ENCODE measurements at places on chromosomes 16 and 17.

- no peak for DNase-seq
Observed at GRCh38 chr17:5883775-5884665, 186.2 kb upstream of the WSCD1 start.

DNA sequence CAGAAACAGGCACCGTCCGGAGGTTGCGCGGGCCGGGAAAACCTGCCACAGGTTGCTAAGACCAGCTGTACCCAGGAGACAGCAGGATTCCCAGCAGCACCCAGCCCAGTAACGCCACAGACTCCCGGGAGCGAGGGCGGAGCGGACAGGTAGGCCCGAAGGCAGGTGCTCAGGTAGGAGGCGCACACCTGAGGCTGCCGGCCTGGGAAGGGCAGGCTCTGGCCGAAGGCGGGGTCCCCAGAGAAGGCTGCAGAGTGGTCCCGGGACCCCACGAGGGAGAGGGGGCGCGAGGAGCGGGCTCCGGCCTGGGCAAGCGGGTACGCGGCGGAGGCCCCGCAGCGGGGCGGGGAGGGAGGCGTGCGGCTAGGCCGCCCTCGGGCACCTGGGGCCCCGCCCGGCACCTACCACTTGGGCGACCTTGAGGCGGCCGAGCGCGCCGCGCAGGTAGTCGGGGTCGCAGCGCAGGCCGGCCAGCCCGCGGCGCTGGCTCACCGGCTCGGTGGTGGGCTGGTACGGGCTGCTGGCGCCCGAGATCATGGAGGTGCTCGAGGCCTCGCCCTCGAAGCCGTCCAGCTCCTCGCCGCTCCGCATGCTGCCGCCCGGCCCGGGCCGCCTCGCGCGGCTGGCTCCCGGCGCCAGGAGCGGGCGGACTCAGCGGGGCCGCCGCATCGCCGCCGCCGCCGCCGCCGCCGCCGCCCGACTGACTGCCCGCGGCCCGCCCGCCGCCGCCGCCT is 441 bp downstream of the CMTM4 start:
- no peak for DNase-seq

GRCh38 chr16:89444151-89444723 is 46.1 kb downstream of the ANKRD11 start:
- DNase-seq = no peak

GRCh38 chr16:7792346-7792745 is 459.7 kb downstream of the RBFOX1 start:
- no peak for DNase-seq

DNA sequence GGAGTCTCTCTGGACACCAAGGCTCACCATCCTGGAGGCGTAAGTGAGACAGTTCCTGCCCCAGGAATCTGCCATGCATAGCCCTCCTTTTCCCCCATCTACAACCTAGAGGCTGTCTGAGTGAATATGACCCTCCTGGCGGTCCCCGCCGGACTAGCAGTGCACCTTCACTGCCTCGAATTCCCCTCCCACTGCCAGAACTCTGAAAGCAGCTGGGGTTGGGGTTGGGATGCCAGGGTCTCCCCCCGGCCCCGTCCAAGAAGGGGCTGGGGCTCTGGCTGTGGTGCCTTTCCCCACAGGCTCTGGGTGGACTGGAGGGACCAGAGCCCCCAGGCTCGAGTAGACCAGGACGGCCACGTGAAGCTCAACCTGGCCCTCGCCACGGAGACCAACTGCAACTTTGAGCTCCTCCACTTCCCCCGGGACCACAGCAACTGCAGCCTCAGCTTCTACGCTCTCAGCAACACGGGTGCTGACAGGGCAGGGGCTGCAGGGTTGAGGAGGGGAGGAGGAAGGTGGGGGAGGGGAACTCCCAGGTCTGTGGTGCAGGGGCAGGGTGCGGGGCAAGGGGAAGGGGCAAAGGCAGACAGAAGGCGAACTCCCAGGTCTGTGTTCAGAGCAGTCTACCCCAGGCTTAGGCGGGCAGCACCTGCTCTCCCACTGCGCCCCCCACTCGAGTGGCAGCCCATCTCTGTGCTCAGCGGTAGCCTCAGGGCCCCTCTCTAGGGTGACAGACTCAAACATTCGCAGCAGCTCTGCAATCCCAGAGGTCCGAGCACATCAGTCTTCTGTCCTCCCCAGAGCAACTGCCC is 1.2 kb downstream of the ZACN start:
- no peak for DNase-seq

DNA sequence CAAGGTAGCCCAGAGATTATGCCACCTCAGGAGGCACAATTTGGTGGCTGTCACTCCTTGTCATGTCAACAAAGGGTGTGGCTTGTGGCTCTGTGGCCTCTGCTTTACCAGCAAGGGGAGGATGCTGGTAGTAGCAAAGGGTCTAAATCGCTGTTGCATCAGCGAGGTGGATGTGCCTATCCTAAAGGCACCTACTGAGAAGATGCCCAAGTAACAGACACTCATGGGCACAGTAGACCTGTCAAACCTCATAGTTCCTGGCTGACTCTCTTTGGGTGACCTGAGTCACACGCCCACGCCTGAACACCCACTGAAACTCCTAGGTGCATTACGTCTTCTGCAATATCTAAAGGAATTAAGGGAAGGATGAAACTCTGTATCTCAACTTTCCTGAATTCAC is 139.5 kb downstream of the PRKCB start:
- DNase-seq = no peak

DNA sequence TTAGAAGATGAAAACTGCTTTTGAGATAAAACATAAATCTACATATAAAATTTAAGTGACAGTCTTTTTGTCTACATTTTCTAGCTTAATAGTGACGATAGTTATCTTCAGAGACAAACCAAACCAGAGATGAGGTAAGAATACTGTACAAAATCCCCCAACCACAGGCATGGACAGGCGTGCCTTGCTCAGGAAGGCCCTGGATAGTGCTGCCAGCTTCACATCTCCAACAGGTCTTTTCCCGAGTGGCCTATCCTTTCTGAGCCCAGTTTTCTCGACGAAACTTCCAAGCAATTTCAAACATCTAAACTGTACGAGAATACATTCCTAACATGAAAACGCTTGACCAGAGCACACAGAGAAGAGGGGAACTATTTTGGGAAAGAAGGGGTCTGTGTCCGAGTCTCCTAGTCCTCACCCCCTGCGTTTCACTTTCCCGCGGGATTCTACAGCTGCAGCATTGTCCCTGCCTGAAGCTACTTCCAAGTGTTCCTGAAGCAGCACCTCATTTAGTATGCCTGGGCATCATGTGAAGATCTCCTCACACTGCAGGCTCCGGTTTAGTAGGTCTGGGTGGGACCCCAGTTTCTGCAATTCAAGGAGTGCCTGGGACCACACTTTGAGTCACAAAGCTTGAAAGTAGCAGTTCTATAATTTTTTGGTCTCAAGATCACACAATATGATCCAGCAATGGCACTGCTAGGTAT is 37.8 kb downstream of the GNA13 start:
- DNase-seq = no peak

DNA sequence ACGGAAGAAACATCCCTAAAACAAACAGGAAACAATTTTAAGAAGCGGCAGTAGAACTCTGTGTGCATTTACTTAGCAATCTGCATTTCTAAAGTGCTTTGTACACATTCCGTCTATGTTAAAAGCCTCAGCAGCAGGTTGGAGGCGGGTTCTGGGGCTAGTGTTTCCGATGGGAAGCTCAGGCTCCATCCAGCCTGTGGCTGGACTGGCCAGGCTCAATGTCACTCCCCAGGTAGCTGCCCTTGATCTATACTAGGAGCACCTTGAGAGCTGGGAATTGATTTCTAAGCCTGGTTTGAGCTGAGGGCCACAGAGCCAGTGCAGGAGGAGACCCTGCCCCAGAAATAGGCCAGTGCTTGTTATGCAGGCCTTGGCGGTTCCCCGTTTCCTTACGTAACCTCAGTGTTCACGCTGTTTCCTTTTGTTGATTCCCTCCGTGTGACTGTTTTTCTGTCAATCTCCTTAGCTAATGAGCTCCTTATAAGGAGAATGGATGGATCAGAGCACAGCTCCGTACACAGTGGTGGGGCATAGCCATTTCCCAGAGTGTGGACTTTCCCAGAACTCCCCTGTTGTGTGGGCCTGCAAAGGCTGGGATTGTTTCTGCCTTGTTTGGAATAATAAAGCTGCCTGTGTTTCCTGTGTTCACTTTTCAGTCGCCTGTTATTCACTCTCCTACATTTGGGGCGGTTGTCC is 21.4 kb downstream of the ADORA2B start:
- DNase-seq = no peak

GRCh38 chr16:74893541-74893940 is 91.4 kb downstream of the WDR59 start:
- DNase-seq = no peak

DNA sequence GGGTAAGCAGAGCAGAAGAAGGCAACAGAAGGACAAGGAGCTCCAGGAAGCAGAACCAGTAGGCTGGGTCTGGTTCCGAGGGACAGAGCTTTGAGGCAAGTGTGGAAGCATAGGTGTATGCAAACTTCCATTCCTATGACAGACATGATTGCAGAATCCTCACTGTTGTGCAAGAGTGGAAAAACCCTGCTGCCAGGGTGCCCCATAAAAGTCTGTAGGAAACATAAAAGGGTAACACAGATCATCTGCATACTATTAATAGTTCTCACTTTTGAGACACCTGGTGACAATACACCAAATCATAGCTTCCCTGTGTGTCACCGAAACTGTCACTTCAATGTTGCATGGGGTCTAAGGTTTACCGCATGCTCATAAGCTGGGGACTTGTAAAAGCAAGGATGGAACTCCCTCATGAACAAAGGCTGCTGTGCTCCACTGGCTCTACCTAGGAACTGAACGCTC is 39.7 kb downstream of the ARHGAP17 start:
- no peak for DNase-seq

DNA sequence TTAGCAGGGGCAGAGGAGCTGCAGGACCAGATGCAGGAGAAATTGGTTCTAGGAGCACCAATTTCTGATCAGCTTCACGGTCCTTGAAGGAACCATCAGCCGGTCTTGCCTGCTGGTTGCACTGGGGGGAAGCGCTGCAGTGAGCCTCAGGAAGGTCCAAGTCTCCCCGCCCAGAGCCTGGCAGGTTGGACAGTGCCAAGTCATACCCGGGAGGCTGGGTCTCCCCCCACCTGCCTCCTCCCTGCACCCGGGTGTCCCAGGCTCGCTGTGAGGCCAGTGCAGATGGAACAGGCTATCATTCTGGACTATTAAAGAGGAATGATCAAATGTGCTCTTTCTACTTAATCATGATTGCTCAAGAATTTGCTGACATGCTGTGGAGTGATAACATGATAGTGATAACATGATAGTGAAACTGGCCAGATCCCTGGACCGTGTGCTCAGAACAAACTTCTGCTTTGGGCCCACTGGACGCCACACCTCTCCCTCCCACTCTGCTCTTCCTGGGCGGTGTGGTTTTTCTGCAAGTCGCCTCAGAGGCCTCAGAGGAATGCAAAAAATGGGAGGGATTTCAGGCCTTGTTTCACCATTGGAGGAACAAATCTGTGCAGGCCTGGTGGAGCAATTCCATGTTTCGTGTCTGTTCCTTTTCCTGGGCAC is 236.0 kb downstream of the IRF8 start:
- DNase-seq = no peak

GRCh38 chr16:87834005-87834667 is 35.2 kb downstream of the SLC7A5 start:
- DNase-seq = no peak

DNA sequence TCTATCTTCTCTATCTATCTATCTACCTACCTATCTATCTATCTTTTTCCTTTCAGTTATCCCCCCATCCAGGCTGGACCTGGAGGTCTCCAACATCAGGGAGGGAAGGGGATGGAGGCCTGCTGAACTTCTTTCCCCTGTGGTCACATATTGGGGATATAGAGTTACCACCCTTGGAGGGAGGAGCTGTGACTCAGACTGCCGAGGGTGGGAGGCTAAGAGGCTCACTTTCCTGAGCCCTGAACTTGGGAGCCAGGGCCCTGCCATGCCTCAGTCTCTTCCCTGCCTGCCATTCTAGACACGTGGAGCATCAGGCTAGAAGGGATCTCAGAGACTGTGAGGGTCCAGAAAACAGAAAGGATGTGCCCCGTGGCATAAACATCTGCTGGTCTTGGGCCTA is 8.4 kb downstream of the LRRC3C start:
- DNase-seq = no peak

- peak; percentile 58 for DNase-seq
Observed at GRCh38 chr16:4115209-4115948, 863 bp downstream of the ADCY9 start.

DNA sequence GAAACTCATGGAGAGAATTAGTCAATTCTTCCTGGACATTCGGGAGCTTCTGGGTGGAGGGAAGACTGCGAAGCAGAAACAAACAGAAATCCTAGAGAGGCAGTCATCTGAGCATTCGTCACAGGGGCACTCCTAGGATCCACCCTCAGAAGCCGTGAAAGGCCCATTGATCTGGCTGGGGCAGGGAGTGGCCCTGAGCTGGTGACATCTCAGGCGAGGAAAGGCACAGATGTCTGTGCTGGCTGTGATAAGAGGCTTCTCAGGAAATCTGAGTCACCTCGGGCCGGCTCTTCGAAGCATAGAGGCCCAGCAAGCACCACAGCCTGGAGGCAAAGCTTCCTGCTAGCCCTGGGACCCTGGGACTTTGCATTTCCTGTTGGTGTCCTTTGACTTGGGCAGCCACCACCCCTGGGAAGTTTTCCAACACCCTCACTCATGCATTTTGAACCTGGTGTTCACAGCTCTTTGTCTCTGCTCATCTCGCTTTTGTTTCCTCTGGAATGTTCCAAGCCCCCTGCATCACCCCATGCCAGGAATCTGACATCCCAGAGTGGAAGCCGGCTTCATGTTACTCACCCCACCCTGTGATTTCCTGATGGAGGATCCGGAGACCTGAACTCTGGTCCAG is 23.3 kb upstream of the CDRT4 start:
- DNase-seq = no peak

DNA sequence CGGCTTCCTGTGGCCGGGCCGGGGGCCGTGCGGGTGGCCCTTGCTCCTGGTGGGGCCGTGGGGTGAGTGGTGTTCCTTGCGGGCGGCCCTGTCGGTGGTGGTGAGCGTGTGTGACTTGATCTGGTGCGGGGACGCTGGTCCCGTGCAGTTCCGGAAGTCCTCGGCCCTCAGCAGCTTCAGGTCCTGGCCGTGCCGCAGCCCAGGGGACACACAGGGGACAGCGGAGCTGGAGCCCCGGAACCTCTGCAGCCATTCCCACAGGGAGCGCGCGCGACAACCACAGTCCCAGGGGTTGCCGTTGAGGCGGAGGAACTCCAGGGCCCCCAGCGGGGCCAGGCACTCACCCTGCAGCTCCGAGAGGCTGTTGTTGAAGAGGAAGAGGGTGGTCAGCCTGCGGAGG is 88.4 kb downstream of the RTN4RL1 start:
- DNase-seq = no peak

- DNase-seq = no peak
Observed at GRCh38 chr17:41530062-41531048, 2.2 kb upstream of the KRT19 start.

GRCh38 chr17:18960803-18961511 is 9.0 kb downstream of the SLC5A10 start:
- DNase-seq = no peak

DNA sequence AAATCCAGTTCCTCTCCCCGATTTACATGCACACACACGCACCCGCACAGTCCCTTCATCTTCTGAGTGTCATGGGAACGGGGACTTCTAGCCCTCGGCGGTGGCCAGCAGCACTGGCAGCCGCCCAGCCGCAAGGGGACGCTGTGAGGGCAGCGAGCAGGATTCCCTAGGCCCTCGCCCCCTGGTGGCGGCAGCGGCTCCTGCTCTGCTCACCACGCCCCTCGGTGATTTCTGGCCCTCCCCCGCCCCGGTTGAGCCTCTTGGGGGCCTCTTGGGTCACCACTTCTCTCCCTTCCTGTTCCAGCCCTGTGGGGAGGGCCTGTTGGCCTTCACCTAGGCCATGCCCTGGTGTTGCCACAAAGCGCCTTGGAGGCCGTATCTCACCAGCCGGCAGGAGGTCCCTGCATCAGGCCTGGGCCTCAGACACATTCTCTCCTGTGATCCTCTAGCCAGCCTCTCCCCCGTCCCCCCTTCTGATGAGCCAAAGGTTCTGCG is 75.2 kb upstream of the KSR1 start:
- DNase-seq = peak; percentile 39
